Osteoblast (primary cell): ENCODE measurements at places on chromosomes 11 and 22. TPM values are rescaled to one million over a fixed set of nuclear protein-coding genes. Genes with fewer than 3 reads are reported as not detected.

Gene CATSPERZ
- total RNA-seq, result 0.29 TPM in 1 of 2 replicates, not detected in the other

DNA sequence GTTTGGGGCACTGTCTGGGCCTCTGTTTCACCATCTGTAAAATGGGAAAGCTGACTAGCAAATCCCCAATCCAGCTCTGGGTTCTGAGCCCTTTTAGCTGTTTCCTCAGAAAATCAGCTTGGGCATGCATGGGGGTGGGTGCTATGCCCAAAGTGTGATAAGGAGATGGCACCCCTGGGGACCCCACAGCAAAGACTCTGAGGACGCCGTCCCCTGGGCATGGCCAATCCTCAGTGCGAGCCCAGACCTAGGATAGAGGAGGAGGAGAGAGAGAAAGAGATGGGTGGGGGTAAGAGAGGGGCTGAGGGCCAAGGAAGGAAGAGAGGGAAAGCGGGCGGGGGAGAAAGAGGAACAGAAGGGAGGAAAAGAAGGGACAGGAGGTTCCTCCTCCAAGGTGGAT is 31.8 kb downstream of the TPBGL start:
- H3K4me3 ChIP-seq, result no peak overlapping the region
- peak; percentile 61 for DNase-seq
- no peaks in the 10 kb centered on the region for H3K27me3 ChIP-seq
- no peak overlapping the region for H3K27ac ChIP-seq
- no peaks in the 10 kb centered on the region for H3K36me3 ChIP-seq

DNA sequence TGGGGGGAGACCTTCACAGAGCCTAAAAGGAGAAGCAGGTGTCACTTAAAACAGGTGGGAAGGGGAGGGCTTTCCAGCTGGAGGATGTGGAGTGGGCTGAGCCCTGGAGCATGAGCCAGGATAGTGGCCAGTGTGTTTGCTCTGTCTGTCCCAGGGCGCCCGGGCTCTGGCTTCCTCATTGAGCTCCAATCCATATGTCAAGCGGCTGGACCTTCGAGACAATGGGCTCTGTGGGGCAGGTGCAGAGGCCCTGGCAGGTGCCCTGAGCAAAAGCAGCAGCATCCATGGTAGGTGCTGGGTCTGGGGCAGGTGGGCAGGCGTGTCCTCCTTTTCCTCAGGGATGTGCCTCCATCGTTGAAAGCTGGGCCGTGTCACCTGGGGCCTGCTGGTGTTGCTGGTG is 2.0 kb downstream of the LRRC74B start:
- no peaks in the 10 kb centered on the region for H3K36me3 ChIP-seq
- H3K27ac ChIP-seq, result no peak overlapping the region
- DNase-seq, result no peak
- no peak overlapping the region for H3K4me3 ChIP-seq
- H3K27me3 ChIP-seq, result no peaks in the 10 kb centered on the region

Gene SEC14L3
- not detected in 2 replicates for total RNA-seq

Gene USH1C
- total RNA-seq, result not detected in 2 replicates

Gene UBQLN3
- total RNA-seq, result under 0.01 TPM in 1 of 2 replicates, not detected in the other

GRCh38 chr11:29578806-29579205 is 438.0 kb downstream of the KCNA4 start:
- no peaks in the 10 kb centered on the region for H3K4me1 ChIP-seq
- H3K36me3 ChIP-seq, result no peaks in the 10 kb centered on the region
- no peaks in the 10 kb centered on the region for H3K27me3 ChIP-seq
- DNase-seq, result no peak
- no peak overlapping the region for H3K4me3 ChIP-seq
- no peak overlapping the region for H3K27ac ChIP-seq

DNA sequence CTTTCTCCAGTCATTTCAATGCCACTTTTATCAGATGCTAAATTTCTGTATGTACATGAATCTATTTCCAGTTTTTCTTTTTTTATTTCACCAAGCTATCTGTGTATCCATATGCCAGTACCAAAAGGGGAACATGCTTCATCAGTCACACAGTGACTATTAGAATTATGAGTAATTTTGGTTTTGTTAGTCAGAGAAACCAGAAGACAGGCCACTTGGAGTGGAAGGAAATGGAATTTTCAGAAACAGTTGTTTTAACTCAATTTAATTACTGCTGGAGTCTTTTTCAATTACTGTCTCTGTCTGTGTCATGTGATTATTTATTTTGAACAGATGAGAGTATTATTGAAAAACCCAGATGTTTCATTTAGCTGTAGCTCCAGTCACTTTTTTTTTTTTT is 84.6 kb upstream of the ANO3 start:
- peak; percentile 73 for DNase-seq
- no peaks in the 10 kb centered on the region for H3K36me3 ChIP-seq
- peak overlapping the region; percentile 18 for H3K27ac ChIP-seq
- H3K27me3 ChIP-seq, result no peaks in the 10 kb centered on the region
- H3K4me3 ChIP-seq, result no peak overlapping the region
- H3K4me1 ChIP-seq, result no peaks in the 10 kb centered on the region

DNA sequence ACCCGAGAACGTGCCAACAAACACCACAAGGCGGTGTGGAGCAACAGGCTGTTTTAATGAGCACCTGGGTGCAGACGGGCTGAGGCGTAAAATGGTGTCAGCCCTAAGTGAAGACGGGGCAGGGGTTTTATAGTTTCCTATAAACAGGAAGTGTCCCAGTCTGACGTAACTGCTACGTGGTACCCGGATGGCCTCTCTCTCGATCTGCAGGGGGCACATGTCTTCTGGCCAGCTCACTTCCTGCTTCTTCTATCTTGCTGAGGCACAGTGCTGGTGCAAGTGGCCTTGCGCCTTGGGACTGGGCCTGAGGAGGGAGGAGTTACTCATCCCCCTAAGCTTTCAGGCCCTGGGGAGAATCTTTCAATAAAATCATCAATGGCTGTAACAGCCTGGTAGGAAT is 20.9 kb downstream of the OOSP3 start:
- no peaks in the 10 kb centered on the region for H3K4me1 ChIP-seq
- no peak overlapping the region for H3K4me3 ChIP-seq
- no peaks in the 10 kb centered on the region for H3K36me3 ChIP-seq
- no peak overlapping the region for H3K27ac ChIP-seq
- no peak for DNase-seq

DNA sequence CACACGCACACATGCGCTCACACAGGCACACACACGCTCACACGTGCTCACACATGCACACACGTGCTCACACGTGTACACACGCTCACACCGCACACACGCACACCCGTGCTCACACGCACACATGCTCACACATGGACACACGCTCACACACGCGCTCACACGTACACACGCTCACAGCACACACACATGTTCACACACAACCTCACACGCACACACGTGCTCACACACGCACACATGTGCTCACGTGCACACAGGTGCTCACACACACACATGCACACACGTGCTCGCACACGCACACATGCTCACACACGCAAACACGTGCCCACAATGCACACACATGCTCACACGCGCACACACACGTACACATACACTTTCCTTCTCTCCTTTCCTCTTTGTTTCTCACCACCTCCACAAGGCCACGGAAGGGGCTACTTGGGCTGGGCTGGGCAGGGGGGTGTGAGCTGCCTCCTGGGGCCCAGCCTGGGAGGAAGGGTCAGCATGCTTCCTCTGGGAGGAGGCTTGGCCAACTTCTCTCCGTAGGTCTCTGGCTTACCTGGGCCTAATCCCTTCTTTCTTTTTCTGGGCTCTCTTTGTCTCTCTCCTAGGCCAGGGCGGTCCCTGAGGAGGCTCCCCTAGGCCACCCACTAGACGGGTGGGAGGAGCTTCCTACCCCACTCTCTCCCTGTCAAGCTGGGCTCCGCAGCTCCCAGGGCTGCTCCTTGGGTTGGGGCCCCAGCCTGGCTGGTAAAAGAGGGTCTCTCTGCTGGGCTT is 34.5 kb upstream of the PARVG start:
- no peak overlapping the region for H3K27ac ChIP-seq
- H3K27me3 ChIP-seq, result no peaks in the 10 kb centered on the region
- H3K4me3 ChIP-seq, result no peak overlapping the region
- no peak for DNase-seq
- H3K4me1 ChIP-seq, result peaks cover 15% of the 10 kb centered on the region

Gene MOV10L1
- 0.36 and 0.59 TPM in 2 replicates for total RNA-seq

- no peak for DNase-seq
- H3K4me3 ChIP-seq, result no peak overlapping the region
- no peaks in the 10 kb centered on the region for H3K36me3 ChIP-seq
- no peaks in the 10 kb centered on the region for H3K27me3 ChIP-seq
- no peaks in the 10 kb centered on the region for H3K4me1 ChIP-seq
Measured at GRCh38 chr22:48799227-48799970, 1028.3 kb downstream of the BRD1 start.

- DNase-seq, result peak; percentile 65
- H3K27me3 ChIP-seq, result no peaks in the 10 kb centered on the region
- H3K4me3 ChIP-seq, result no peak overlapping the region
- peaks cover 18% of the 10 kb centered on the region for H3K36me3 ChIP-seq
- H3K4me1 ChIP-seq, result peaks cover 3% of the 10 kb centered on the region
- H3K27ac ChIP-seq, result no peak overlapping the region
Measured at GRCh38 chr22:43171019-43171491, 15.9 kb downstream of the TTLL12 start.

Gene KCNA4
- total RNA-seq, result under 0.01 TPM in 2 replicates

DNA sequence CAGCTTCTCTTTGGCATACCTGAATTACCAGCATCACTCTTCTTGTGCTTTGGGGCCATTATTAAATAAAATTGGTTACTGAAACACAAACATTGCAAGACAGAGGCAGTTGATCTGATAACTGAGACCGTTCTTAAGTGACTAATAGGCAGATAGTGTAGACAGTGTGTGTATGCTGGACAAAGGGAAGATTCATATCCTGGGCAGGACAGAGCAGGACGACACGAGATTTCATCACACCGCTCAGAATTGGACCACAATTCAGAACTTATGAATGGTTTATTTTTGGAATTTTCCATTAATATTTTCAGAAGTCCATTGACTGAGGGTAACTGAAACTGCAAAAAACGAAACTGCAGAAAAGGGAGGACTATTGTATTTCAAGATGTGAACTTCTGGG is 68.6 kb downstream of the LDLRAD3 start:
- no peaks in the 10 kb centered on the region for H3K36me3 ChIP-seq
- DNase-seq, result no peak
- H3K4me3 ChIP-seq, result peak overlapping the region; percentile 37
- H3K27me3 ChIP-seq, result no peaks in the 10 kb centered on the region
- peaks cover 52% of the 10 kb centered on the region for H3K4me1 ChIP-seq
- peak overlapping the region; percentile 31 for H3K27ac ChIP-seq

GRCh38 chr11:57874981-57875380 is 113.4 kb downstream of the CTNND1 start:
- H3K27ac ChIP-seq, result no peak overlapping the region
- no peaks in the 10 kb centered on the region for H3K36me3 ChIP-seq
- no peaks in the 10 kb centered on the region for H3K27me3 ChIP-seq
- H3K4me1 ChIP-seq, result peaks cover 3% of the 10 kb centered on the region
- no peak overlapping the region for H3K4me3 ChIP-seq
- DNase-seq, result no peak

- no peak overlapping the region for H3K27ac ChIP-seq
- no peak overlapping the region for H3K4me3 ChIP-seq
- H3K4me1 ChIP-seq, result peaks cover 11% of the 10 kb centered on the region
- no peaks in the 10 kb centered on the region for H3K36me3 ChIP-seq
Measured at GRCh38 chr22:30602049-30602448, 4.9 kb upstream of the TCN2 start.

- peak; percentile 56 for DNase-seq
- no peak overlapping the region for H3K4me3 ChIP-seq
- no peaks in the 10 kb centered on the region for H3K36me3 ChIP-seq
- H3K27ac ChIP-seq, result no peak overlapping the region
Measured at GRCh38 chr11:1049431-1049891, 12.9 kb upstream of the MUC6 start.

DNA sequence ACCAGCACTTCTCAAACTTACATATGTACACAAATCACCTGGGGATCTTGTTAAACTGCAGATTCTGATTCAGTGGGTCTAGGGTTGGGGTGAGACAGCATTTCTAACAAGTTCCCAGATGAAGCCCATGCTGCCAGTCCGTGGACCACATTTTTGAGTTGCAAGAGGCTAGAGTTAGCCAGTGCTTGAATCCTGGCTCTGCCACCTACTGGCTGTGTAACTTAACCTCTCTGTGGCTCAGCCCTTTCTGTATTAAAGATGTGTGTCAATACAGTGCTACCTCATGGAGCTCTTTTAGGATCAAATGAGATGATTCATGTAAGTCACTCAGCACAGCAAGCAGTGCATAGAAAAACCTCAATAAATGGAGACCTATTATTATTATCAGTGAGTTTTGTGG is 90.2 kb upstream of the ISX start:
- no peaks in the 10 kb centered on the region for H3K36me3 ChIP-seq
- H3K27me3 ChIP-seq, result no peaks in the 10 kb centered on the region
- no peak for DNase-seq
- no peak overlapping the region for H3K27ac ChIP-seq
- no peaks in the 10 kb centered on the region for H3K4me1 ChIP-seq

DNA sequence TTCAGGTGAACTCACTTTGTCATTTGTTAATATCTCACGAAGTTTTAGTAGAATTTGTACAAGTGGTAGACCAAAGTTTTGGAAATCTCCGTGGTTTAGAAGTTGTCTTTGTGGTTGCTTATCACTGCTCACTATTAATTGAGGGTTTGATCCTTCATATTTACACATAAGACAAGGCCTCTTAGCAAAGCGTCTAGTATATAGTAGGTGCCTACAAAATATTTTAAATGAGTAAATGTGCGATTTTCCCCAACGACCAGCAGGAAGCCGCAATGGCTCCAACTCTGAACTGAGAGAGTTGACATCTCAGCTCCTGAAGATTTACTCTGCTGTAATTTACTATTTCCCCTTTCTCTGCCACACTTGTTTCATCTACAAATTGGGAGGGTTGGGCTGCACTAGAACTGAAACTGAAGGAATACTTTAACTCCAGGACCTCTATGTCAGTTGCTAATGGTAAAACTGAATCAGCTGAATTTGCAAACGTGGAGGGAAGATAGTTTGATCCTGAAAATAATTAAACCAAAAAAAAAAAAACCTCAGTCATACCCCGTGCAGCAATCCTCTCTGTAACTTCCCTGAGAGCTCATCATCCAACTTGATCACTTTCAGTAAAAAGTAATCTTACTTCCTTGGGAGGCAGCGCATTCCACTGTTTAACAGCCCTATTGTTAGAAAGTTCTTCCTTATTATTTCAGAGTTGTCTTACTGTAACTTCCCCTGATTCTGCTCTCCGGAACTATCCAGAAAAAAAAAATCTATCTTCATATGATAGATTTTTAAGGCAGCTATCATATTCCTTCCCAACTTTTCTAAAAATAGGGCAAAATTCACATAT is 1.3 kb upstream of the SBF2 start:
- H3K27me3 ChIP-seq, result no peaks in the 10 kb centered on the region
- no peak for DNase-seq
- H3K4me1 ChIP-seq, result peaks cover 21% of the 10 kb centered on the region
- peaks cover 3% of the 10 kb centered on the region for H3K36me3 ChIP-seq
- peak overlapping the region; percentile 91 for H3K4me3 ChIP-seq

- H3K27me3 ChIP-seq, result no peaks in the 10 kb centered on the region
- H3K4me3 ChIP-seq, result no peak overlapping the region
- H3K4me1 ChIP-seq, result no peaks in the 10 kb centered on the region
- DNase-seq, result peak; percentile 79
Measured at GRCh38 chr11:86360775-86361395, 13.8 kb upstream of the CCDC81 start.

GRCh38 chr11:85164743-85165142 is 462.4 kb downstream of the DLG2 start:
- no peak overlapping the region for H3K4me3 ChIP-seq
- no peak for DNase-seq
- H3K27me3 ChIP-seq, result no peaks in the 10 kb centered on the region
- H3K36me3 ChIP-seq, result no peaks in the 10 kb centered on the region
